ENCODE measurements at places on chromosomes 7 and 10. TPM values are rescaled to one million over a fixed set of nuclear protein-coding genes. Genes with fewer than 3 reads are reported as not detected.

DNA sequence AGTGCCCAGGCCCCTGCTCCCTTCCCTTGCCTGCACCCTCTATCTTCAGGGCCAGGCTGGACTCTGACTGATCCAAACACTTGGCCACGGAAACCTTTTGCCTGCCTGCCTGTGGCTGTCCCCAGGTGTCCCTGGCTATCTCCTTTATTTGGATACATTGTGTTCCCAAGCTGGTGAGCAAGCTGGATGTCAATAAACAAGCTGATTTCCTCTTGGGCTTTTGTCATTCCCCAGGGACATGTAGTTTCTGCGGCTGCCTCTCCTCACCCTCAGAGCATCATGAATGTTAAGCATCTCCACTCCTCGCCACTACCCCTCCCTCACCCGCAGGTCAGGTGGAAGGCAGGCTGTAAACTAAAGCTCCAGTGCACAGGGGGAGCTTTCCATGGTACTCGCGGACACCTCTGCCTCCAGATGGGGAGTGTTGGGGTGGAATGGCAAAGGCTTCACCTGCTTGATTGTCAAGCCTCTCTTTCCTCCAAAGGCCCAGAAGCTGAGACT, 6.9 kb downstream of the GHRHR start:
- peak; percentile 70 for DNase-seq

GRCh38 chr7:43363035-43363791, 219.7 kb upstream of the STK17A start:
- DNase-seq, result no peak

- DNase-seq, result no peak
These were observed 28.2 kb downstream of the ARHGAP21 start for GRCh38 chr10:24695452-24695851.

DNA sequence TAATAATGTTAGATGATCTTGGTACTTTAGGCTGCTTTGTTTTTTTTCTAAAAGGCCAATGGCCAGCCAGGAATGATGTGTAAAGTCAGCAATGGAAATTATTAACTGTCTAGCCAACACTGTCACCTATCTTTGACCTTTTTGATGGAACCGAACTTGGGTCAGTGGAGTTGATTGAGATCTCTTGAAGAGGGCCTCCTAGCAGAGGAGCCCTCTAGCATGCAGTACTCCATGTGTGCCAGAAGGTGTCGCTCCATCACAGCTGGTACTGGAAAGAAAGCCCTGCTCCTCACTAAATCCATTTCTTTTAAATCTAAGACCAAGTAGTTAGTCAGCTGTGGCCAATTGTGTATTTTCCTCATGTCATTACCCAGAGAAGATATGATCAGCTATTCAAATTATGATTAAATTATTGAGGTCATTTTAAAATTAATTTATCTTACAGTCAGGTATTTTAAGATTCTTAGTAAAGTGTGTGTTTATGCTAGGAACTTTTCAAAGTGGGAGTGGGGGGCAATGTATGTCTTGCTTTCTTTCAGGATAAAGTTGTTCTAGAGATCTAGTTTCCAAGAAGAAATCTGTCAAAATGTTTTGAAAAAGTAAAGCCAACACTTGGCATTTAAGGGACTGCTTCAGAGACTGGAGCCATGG, 33.1 kb upstream of the CROT start:
- DNase-seq, result peak; percentile 73

- no peak for DNase-seq
These were observed 2.7 kb upstream of the JCAD start for GRCh38 chr10:30062090-30062489.

Gene PON1
- 8.9 TPM for total RNA-seq

Gene SYT15
- 1.4 TPM for total RNA-seq

- no peak for DNase-seq
These were observed 108.3 kb upstream of the CDK6 start for GRCh38 chr7:92944633-92945032.

All from mucosa of gallbladder (tissue), 1 donor.